Adipocyte (in vitro differentiated cells): ENCODE measurements at places on chromosomes 4 and X.

DNA sequence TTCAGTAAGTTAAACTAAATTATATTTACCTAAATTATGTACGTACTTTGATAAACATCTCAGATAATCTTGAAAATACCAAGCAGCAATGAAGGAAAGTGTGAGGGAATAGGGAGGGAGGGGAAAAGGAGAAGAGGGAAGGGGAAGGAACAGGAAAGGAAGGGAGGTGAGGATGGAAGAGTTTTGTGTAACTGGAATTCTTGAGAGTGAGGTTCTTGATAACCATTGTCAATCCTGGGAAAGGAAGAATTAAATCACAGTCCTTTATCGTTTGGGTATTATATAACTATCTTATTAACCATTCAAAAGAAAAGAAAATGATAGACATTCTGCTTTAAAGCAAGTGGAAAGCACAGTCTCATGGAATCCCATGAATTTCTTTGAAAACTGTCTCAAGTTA is 795.0 kb downstream of the CCSER1 start:
- DNase-seq = no peak

GRCh38 chr4:153117554-153117953 is 86.7 kb upstream of the TRIM2 start:
- DNase-seq = no peak

DNA sequence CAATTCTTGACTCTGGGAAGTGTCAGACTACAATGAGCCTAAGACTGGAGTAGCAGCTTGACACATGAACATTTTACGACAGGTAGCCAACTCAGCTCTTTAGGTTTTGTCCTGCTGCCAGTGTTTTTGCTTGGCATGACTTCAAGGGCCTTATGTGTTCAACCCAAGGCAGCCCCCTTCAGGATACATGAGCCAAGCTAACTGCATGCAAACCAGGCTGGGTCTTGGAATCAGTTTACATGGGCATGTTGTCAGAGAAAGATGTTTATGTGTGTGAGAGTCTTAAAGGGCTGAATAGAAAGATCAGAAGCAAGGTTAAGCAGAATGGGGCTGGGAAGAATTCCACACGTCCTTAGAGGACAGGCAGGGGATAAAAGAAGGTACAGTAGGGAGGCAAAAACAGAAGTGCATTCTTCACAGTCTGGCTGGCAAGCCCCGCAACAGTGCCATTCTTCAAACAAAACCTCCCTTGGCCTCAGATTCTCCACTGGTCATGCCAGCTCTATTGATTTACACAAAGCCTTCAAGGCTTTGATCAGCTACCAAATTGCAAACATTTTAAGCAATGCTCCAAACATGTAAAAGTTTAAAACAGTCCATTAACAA is 97.3 kb downstream of the NKX6-1 start:
- no peak for DNase-seq

DNA sequence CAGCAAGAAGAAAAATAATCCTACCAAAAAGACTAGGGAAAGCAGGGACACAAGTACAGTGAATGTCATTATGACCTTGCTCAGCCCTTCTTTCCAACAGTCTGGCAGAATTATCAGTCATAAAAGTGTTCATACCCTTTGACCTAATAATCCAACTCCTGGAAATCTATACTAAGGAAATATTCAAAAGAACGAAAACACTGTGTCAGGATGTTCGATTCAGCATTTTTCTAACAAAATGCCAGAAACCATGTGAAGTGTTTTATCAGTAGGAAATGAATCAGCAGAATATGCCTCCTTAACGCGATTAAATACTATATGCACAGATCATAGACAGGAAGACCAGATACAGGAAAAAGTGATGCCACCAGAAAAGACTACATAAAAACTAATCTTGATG is 16.2 kb upstream of the S100G start:
- no peak for DNase-seq

- no peak for DNase-seq
Measured at GRCh38 chrX:120477453-120477852, 8.4 kb upstream of the LAMP2 start.
